Umbilical cord (tissue), 2 donors: ENCODE measurements at places on chromosomes 2 and 18.
A peak's percentile ranks its signal among the peaks of the same experiment; 100 is the strongest.

GRCh38 chr2:47379384-47379783 is 23.6 kb upstream of the MSH2 start:
- no peak for DNase-seq

DNA sequence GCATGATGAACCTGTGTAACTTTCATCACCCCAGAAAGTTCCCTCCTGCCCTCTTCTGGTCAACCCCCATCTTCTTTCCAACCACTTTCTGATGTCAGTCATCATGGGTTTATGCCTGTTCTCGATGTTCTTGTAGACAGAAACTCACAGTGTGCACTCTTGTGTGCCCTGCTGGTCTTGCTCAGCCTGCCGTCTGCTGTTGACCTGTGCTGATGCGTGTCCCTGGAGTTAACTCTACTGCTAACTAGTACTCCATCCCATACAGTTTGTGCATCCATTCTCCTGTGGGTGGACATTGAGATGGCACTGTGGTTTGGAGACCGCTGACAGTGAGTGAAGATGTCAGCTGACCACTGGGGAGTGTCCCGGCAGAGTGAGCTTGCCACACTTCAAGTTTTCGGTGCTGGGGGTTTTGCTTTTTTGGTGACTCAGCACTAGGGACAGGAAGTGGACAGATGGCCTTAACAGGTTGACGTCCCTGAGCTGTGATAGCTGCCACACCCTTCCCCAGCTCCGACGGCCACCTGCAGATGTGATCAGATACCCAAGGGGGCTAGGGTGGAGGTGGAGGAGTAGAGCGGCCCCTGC is 14.8 kb downstream of the KLHL29 start:
- DNase-seq = no peak

DNA sequence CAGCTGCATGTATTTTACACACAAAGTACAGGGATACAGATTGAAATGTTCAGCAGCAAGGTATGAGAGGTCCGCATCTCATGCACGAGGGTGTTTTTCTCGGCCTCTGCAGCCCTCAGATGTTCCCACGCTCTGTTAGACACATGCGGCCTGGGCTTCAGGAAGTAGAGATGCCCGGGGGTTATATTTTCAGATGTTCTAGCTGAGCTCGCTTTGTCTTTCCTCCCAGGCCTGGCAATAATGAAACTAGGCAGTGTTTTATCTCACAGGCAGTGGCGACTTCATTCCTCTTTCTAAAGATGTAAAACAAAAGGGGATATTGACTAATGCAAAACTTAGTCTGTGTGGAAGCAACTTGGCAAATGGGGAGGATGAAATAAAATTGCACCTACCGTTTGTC is 190.7 kb downstream of the GBX2 start:
- DNase-seq = no peak

DNA sequence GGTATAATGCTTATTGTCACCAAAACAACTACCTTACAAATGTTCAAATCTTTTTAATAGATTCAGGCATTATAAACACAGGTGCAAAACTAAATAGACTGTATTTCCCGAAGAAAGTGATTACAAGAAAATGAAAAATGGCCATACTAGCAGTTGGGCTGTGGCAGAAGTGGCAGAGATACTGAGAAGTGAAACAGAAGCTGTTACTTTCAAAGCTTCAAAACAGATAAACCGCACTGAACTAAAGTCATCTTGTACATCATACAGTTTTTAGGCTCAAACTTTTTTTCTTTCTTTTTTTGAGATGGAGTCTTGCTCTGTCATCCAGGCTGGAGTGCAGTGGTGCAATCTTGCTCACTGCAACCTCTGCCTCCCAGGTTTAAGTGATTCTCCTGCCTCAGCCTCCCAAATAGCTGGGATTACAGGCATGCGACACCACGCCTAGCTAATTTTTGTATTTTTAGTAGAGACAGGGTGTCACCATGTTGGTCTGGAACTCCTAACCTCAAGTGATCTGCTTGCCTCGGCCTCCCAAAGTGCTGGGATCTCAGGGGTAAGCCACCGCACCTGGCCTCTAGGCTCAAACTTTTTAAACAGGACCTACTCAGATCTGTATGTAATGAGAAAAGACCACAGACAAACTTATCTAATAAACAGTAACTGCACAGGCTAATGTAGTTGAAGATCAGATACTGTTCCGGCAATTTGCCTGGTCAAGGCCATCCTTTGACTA is 77.9 kb upstream of the SATB2 start:
- DNase-seq = no peak

DNA sequence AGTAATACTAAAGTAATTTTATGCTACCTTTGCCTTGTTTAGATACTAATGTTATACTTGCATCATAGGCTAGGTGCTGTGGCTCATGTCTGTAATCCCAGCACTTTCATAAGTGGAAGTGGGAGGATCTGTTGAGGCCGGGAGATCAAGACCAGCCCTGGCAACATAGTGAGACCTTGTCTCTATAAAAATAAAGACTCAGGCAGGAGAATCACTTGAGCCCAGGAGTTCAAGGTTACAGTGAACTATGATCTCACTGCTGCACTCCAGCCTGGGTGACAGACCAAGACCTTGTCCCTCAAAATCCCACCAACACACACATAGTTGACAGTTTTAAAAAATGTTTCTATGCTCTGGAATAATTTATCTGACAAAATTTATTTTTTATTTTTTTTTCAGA is 6.9 kb upstream of the DNAJC27 start:
- DNase-seq = no peak

DNA sequence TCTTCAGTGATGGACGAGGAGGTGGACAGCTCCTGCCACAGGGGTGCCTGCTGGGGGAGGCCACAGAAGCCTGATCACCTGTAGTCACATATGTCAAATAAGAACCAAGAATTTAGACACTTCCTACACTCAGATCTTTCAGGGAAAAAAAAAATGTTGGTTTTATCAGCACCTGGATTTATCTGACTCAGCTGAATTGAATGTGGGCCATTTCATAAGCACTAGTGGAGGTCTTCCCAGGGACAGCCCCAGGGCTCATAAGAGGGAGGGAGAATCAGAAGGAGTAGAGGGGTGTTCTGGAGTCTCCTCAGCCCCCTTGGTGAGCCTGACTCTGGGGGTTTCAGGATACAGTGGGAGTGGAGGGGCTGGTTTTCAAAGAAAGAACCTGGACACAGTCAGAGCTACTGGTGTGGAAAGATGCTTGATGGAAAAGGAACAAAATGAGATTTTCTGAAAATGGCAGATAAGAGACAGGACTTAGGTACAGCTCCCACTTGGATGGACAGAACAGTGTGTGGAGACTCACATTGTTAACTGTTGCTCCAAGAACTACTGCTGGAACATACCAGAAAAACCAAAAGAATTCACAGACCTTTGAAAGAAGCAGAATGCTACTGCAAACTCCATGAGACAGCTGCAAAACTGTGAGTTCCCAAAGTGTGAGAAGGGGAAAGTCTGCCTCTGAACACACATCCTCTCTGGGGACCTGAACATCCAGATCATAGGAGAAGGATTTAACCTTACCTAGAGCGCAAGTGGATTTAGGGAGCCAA is 45.4 kb downstream of the LCT start:
- DNase-seq = no peak

GRCh38 chr2:135949451-135950234 is 35.8 kb downstream of the DARS1 start:
- DNase-seq = no peak

DNA sequence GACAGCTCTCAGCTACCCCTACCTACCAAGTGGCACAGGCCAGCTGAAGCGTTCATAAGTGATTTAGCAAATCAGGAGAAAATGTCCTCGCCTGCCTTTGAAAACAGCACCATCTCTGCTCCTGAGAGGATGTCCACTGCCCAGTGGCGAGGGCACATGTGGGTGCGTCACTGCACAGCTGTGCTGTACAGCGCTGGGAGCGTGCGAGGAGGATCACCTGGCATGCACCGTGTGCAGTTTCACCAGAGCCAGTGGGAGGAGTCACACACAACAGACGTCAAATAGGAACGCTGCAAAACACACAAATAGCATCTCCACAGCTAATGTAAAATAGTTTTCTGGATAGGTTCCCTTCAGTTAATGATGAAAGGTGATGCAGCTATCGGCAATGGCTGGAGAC is 154.1 kb downstream of the HDAC4 start:
- DNase-seq = no peak

- no peak for DNase-seq
These were observed 3.6 kb downstream of the BIRC6 start for GRCh38 chr2:32360416-32360815.

DNA sequence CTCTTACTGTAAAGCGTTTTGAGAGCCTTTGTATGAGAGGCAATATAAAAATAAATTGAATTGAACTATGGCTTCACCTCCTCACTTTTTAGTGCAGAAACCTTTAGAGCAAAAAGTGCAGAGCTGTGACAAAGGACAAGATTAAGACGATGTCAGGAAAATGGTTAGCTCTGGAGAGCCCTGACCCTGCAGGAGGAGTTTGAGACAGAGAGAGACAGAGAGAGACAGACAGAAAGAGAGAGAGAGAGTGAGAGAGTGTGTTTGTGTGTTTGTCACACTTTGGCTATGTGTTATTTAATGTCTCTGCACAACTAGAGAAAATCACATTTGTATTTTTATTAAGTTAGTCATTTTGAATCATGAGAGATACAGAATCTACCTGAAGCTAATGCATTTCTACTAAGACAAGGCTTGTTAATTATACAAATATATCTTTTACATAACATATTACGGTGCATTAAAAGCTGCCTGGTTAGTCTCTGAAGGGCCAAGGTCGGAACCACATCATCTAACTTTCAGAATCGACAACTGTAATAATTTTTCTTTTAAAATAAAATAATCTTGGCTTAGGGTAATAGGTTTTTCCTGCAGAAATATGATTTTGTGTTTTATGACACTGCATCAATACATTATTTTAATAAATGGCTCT is 423.5 kb upstream of the ZEB2 start:
- no peak for DNase-seq

DNA sequence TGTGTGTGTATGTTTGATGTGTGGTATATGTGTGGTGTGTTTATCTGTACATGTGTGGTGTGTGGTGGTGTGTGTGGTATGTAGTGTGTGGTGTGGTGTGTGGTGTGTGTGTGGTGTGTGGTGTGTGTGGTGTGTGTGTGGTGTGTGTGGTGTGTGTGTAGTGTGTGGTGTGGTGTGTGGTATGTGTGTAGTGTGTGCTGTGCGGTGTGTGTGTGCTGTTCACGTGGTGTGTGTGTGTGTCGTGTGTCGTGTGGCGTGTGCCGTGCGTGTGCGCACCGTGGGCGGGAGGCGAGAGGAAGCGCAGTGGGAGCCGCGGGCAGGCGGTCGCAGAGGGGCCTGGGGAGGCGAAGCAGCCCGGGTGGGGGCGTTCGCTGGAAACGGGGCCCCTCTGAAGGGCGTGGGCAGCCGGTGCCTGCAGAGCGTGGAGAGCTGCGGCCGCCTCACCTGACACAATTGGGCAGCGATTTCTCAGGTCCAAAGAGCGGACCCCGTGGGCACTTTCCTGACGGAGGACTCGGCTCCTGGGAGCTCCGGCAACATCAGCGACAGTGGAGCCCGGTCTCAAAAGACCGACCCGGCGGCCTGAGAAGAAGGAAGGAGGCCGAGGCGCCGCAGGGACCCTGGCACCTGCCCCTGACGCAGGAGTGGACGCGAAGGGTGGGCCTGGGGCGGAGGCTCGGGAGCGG is 741.1 kb upstream of the SALL3 start:
- no peak for DNase-seq

- peak; percentile 61 for DNase-seq
These were observed 440.2 kb upstream of the ST6GAL2 start for GRCh38 chr2:107325981-107326786.

DNA sequence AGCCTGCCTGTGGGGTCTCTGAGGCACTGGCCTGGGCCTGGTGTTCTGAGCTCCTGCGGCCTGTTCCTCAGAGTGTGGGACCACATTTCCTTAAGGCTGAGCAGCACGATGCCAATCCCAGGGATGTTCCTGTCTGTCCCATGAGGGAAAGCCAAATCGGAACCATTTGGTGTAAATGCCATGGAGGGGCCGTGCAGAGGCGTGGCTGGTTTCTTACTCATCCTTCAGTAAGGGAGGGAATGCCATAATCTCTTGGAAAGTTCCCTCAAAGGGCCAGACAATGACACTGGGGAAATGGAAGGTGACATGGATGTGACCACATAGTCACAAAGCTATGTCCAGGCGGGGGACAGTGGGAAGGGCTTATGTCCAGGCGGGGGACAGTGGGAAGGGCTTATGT is 14.4 kb upstream of the PTMA start:
- DNase-seq = no peak
